ENCODE measurements at places on chromosomes 7 and 10. TPM values are rescaled to one million over a fixed set of nuclear protein-coding genes. Genes with fewer than 3 reads are reported as not detected.

The HOGA1 gene
- total RNA-seq, result 70.8 TPM

The RARRES2 gene
- total RNA-seq, result 10.6 TPM

DNA sequence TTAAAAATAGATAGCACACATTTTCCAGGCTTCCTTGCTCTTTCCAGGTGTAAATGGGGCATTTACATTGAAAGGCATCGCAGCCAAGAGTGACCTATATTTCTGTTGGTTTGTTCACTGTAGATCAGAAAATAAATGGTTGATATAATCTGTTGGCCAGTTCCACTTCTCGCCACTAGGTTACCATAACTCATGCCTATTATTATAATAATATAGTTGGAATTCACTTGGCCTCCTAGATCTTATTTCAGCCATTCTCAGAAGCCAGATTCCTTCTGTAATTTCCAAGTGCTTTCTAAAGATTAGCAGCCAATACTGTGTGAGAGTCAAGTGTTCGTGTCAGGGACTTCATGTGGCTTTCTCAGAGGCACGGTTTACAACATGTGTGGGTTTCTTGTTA, 179.5 kb downstream of the DNAH11 start:
- DNase-seq, result no peak

The LRRC17 gene
- not detected for total RNA-seq

- no peak for DNase-seq
Observed at GRCh38 chr7:158266426-158266816, 321.2 kb downstream of the PTPRN2 start.

- no peak for DNase-seq
Observed at GRCh38 chr7:74193913-74194312, 15.9 kb upstream of the LAT2 start.

GRCh38 chr10:4373612-4374011, 452.4 kb upstream of the AKR1E2 start:
- DNase-seq, result no peak

The FOXK1 gene
- 19.8 TPM for total RNA-seq

- no peak for DNase-seq
Observed at GRCh38 chr7:74372511-74373111, 81.1 kb upstream of the GTF2IRD1 start.

DNA sequence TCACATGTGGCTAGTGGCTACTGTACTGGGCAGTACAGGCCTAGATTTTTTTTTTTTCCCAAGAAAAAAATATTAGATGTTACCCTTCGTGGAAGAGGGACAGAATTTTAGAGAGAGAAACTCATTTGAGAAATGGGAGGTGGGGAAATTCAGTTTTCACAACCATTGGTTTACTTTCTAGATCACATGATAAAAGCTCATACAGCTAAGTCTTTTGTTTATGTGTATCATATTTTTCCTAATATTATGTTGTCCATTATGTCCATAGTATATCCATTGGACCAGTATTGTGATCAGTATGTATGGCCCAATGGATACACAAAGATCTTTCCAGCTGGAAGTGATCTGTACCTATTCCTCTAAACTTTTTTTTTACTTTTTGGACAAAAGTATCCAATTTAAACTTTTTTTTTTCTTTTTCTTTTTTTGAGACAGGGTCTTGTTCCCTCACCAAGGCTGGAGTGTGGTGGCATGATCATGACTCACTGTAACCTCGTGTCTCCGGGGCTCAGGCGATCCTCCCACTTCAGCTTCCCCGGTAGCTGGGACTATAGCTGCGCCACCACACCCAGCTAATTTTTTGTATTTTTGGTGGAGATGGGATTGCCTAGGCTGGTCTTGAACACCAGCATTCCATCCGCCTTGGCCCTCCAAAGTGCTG, 4.1 kb downstream of the CALU start:
- peak; percentile 18 for DNase-seq

The GIMAP6 gene
- total RNA-seq, result not detected

The DNAAF5 gene
- 53.8 TPM for total RNA-seq

The HMX2 gene
- total RNA-seq, result not detected

The CUL1 gene
- 37.6 TPM for total RNA-seq

DNA sequence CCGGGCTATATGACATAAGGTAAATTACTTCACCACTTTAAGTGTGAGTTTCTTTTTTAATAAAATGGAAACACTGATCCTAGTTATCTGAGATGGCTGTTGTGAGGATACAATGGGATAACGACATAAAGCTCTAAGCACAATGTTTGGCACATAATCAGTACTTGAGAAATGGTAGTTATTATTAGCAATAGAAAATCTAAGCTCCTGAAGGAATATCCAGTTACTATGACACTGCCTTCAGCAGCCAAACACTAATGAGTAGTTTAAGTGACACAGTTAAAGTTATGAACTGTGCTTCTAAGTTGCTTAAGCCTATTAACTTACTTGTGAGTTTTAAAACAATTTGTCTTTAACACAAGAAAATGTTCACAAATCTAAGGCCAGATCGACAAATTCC, 96.8 kb downstream of the ELAPOR2 start:
- DNase-seq, result no peak

The LIPK gene
- total RNA-seq, result not detected

GRCh38 chr7:80357530-80357929, 154.3 kb downstream of the GNAT3 start:
- no peak for DNase-seq

GRCh38 chr7:86130268-86130667, 513.4 kb upstream of the GRM3 start:
- no peak for DNase-seq

DNA sequence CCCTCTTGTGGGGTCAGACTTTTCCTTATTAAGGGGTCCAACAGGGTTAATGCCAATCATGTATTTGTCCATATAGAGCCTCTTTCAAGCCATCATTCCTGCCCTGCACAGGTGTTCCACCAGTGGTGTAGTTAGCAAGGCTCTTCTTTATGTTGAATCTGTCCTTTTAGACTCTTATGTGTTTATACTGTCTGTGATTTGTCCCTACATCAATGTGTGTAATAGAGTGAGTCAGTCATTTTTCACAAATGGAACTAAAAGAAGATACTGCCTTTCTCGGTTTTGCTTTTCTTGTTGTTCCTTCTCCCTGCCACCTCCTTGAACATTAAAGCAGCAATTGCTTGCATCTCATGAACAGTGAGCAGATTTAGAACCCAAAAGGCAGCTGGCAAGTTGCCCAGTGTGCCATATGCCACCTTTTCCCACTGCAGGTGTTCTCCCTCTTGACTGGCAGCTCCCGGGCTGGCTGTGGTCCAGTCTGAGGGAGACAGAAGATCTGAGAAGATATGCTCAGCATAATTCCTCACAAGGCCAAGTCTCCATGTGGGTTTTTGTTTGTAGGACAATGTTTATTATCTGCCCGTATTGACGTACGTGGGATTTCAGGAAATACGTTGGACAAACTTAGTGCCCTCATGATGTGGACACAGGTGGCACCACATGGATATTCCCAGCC, 154.1 kb downstream of the LHFPL3 start:
- DNase-seq, result no peak

DNA sequence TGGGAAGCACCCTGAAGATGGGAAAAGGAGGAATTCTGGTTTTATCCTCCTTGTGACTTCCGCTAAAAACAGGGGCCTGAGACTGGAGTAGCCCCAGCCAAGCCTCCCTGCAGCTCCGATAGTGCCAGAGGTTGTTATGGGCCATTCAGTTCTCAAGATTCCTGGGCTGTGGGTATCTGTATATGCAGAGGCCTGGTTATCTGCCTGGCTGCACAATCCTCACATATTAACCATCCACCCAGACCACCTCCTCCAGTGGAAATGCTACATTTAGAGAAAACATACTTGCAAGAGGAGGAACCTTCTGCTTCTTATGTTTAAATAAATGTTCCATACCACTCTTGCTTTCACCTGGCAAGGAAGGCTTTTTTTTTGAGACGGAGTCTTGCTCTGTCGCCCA, 34.6 kb downstream of the ARL3 start:
- DNase-seq, result peak; percentile 50

DNA sequence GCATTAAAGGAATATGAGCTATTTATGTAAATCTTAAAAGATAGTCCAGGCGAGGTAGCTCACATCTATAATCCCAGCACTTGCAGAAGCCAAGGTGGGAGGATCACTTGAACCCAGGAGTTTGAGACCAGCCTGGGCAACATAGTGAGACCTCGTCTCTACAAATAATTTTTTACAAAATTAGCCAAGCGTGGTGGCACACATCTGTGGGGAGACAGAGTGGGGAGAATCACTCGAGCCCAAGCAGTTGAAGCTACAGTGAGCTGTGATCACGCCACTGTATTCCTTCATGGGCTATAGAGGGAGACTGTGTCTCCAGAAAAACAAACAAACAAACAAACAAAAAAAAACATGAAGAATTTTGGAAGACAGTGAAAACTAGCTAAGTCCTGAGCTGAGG, 28.4 kb downstream of the HERC4 start:
- DNase-seq, result no peak

GRCh38 chr7:99666013-99666395, 13.8 kb downstream of the CYP3A5 start:
- DNase-seq, result no peak

The PRR15 gene
- 4.2 TPM for total RNA-seq

GRCh38 chr10:132520177-132520811, 17.3 kb upstream of the INPP5A start:
- DNase-seq, result no peak

DNA sequence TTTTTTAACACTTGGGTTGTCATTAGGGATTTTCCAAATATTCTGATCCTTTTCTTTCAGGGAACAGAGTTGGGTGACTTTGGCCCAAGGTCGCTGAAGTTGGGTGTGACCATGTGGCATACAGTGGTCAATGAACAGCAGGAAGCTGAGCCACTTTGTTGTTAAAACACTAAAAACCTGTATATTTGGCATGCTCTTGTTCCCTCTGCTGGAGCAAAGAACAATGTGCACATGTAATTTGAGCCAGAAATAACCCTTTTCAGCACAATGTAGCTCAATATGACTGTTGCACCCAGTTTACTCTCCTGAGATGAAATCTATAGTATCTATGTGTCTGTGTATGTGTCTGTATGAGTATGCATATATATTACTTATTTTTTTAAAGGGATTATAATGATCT, 74.9 kb downstream of the ADCYAP1R1 start:
- no peak for DNase-seq

The DPP6 gene
- total RNA-seq, result not detected
